ENCODE measurements at places on chromosomes 7 and 10.

- DNase-seq = no peak
Measured at GRCh38 chr7:137434946-137435345, 91.4 kb upstream of the PTN start.

GRCh38 chr10:9900751-9901150, 1116.9 kb upstream of the CELF2 start:
- DNase-seq = no peak

DNA sequence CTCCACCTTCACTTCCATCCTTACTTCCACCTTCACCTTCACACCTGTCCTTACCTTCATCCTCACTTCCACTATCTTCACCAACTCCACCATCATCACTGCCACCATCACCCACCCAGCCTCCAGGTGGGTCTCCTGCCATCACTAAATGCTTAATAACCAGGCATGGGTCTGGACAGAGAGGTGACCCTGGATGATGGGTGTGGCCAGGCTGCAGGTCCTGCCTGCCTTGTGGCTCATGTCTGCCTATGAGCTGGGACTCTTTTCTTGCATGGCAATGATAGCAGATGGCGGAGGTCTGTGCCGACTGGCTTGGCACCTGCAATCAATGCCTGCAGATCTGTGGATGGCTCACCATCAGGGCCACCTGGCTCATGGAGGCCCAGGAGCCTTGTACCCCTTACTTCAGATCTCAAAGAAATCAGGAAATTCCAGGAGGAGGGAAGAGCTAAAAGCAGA, 60.1 kb upstream of the ELN start:
- no peak for DNase-seq

GRCh38 chr7:151708610-151709009, 168.3 kb downstream of the PRKAG2 start:
- DNase-seq = no peak

DNA sequence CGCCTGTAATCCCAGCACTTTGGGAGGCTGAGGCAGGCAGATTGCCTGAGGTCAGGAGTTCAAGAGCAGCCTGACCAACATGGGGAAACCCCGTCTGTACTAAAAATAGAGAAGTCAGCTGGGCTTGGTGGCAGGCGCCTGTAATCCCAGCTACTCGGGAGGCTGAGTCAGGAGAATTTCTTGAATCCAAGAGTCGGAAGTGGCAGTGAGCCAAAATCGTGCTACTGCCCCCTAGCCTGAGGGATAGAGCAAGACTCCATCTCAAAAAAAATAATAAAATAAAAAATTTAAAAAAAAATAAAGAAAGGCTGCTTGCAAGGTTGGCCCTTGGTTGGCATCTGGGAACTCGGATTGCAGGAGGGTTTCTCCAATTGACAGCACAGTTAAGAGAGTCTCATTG, 221.6 kb downstream of the DGKI start:
- DNase-seq = no peak

GRCh38 chr10:132427939-132428367, 31.0 kb downstream of the PWWP2B start:
- DNase-seq = no peak

- DNase-seq = no peak
Measured at GRCh38 chr10:12588091-12588860, 238.9 kb downstream of the CAMK1D start.

GRCh38 chr10:123807444-123808035, 84.1 kb downstream of the CPXM2 start:
- DNase-seq = no peak

- DNase-seq = no peak
Measured at GRCh38 chr10:74957285-74957961, 131.0 kb downstream of the KAT6B start.

- DNase-seq = no peak
Measured at GRCh38 chr7:2880874-2881533, 36.9 kb upstream of the GNA12 start.

DNA sequence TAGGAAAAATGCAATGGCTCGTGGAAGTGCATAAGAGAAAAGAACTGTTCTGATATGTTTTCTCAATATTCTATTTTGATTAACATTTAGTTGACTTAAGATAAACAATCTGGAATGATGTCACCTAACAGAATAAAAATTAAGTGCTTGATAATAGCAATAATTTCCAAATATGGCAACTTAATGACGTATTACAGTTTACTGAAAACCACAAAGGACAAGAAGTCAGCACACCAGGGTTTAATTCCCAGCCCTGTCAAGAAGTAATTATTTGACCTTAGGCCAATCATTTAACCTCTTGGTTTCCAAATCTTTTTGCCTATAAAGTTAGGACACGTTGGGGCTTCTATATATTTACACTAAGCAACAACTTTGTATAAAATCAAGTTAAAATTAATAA, 95.7 kb downstream of the CABCOCO1 start:
- no peak for DNase-seq

DNA sequence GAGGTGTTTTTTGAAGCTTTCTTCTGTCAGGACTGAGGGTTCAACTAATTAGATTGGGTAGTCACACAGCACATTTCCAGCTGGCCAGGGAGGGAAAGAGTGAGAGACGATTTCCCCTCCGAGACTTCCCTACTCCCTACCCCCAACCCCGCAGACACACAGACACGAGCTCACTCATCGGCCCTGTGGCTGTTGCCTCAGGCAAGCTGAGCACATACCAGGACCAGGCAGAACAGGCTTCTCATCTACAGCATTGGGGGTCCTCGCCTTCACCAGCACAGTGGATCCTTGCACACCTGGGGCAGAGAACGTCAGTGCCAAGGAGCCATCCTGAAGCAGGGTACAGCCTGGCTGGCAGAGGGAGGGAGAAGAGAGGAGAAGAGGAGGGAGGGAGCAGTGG, 144.1 kb downstream of the TMEM178B start:
- no peak for DNase-seq

GRCh38 chr7:32283546-32283945, 206.6 kb downstream of the LSM5 start:
- DNase-seq = no peak

DNA sequence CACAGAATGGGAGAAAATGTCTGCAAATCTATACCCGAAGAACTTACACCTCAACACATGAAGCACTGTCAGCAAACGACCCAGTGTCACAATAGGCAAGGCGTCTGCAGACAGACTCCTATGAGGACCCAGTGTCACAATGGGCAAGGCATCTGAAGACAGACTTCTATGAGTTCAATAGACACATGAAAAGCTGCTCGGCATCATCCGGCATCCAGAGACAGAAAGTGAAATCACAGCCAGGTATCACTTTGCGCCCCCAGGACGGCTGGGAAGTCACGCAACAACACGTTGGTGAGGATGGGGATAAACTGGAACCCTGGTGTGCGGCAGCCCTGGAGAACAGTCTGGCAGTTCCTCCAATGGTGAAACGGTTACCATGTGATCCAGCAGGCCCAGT, 273.2 kb downstream of the ELFN1 start:
- DNase-seq = no peak

- no peak for DNase-seq
Measured at GRCh38 chr7:101984133-101984879, 166.9 kb downstream of the CUX1 start.

GRCh38 chr10:21212348-21212747, 313.1 kb downstream of the SKIDA1 start:
- DNase-seq = no peak

GRCh38 chr10:127523476-127523875, 25.6 kb upstream of the NPS start:
- no peak for DNase-seq
